ENCODE measurements at places on chromosomes 12 and 14. TPM values are rescaled to one million over a fixed set of nuclear protein-coding genes. Genes with fewer than 3 reads are reported as not detected.

ZNF410 gene
- total RNA-seq = 40.1 TPM

ADCY6 gene
- 40.1 TPM for total RNA-seq

LTBP2 gene
- total RNA-seq = 2.5 TPM

FBXO21 gene
- total RNA-seq = 54.6 TPM

DNA sequence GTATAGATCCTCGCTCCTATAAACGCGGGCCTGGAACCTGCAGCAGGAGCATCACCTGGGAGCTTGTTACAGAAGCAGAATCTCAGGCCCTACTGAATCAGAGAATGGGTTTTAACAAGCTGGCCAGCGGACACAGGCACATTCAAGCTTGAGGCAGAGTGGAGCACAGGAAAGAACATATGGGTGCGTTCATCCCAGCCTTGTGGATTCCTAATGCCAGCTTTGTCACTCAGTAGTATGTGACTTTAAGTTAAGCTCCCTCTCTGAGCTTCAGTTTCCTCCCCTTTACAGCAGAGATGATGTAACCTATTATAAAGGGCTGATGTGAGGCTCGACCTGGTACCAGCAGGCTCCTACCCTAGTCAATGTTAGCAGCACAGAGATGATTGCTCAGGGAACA, 204.9 kb downstream of the ZFP36L1 start:
- no peak overlapping the region for H3K27ac ChIP-seq
- no peaks in the 10 kb centered on the region for H3K36me3 ChIP-seq
- H3K27me3 ChIP-seq = no peaks in the 10 kb centered on the region

GRCh38 chr12:124109760-124110159, 136.7 kb downstream of the ZNF664 start:
- no peaks in the 10 kb centered on the region for H3K4me1 ChIP-seq
- H3K27me3 ChIP-seq = no peaks in the 10 kb centered on the region
- no peak overlapping the region for H3K4me3 ChIP-seq
- peak; percentile 85 for DNase-seq
- no peak overlapping the region for H3K27ac ChIP-seq
- H3K36me3 ChIP-seq = no peaks in the 10 kb centered on the region

- no peak for DNase-seq
- H3K27me3 ChIP-seq = no peaks in the 10 kb centered on the region
- no peaks in the 10 kb centered on the region for H3K36me3 ChIP-seq
- H3K27ac ChIP-seq = no peak overlapping the region
- no peak overlapping the region for H3K4me3 ChIP-seq
- H3K4me1 ChIP-seq = no peaks in the 10 kb centered on the region
These were observed 23.9 kb upstream of the IGF1 start for GRCh38 chr12:102504280-102504679.

GRCh38 chr12:121187501-121187900, 22.4 kb upstream of the P2RX4 start:
- H3K4me3 ChIP-seq = no peak overlapping the region
- H3K27me3 ChIP-seq = no peaks in the 10 kb centered on the region
- no peaks in the 10 kb centered on the region for H3K4me1 ChIP-seq
- no peaks in the 10 kb centered on the region for H3K36me3 ChIP-seq

GRCh38 chr12:64903479-64904152, 79.2 kb downstream of the TBC1D30 start:
- H3K4me1 ChIP-seq = no peaks in the 10 kb centered on the region
- no peaks in the 10 kb centered on the region for H3K36me3 ChIP-seq
- no peak overlapping the region for H3K27ac ChIP-seq
- no peaks in the 10 kb centered on the region for H3K27me3 ChIP-seq
- H3K4me3 ChIP-seq = no peak overlapping the region

GRCh38 chr12:38892087-38892786, 13.2 kb downstream of the CPNE8 start:
- H3K4me3 ChIP-seq = no peak overlapping the region
- H3K4me1 ChIP-seq = no peaks in the 10 kb centered on the region
- no peak for DNase-seq
- no peaks in the 10 kb centered on the region for H3K27me3 ChIP-seq

GRCh38 chr12:96422192-96422591, 22.0 kb upstream of the CDK17 start:
- H3K27me3 ChIP-seq = no peaks in the 10 kb centered on the region
- no peak overlapping the region for H3K27ac ChIP-seq
- DNase-seq = no peak

- H3K4me1 ChIP-seq = no peaks in the 10 kb centered on the region
- no peak for DNase-seq
- H3K27me3 ChIP-seq = no peaks in the 10 kb centered on the region
These were observed 170.6 kb downstream of the SLC2A13 start for GRCh38 chr12:39935275-39935674.

DNA sequence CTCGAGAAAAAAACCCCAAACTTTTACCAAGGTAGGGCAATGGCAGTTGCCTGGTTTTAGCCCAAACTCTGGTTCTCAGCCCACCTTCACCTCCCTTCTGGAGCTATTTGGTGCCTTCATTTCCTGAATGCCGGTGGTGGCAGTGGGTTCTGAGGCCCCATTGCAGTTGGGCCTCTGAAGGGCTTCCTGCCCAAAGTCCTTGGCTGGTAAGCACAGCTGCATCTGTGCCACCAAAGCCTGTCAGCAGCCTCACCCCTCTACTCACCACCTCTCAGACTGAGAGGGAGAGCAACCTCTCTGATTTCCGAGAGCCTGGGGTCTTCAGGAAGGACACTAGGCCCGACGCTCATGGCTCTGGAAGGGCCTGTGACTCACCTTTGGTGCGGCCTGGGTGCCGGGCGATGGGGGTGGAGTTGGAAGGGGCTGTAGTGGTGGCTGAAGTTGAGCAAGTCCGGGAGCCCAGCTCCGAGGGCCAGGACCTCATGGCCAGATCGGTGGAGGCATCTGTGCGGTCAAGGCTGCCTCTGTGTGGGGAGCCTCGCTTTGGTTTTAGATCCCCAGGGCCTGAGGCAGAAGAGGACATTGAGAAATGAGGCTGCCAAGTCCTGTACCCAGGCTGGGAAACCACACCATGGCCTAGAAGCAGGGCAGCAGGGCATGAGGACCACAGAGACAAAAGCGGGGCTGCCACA, 38.6 kb upstream of the GPR68 start:
- no peaks in the 10 kb centered on the region for H3K27me3 ChIP-seq
- peaks cover 54% of the 10 kb centered on the region for H3K36me3 ChIP-seq
- DNase-seq = no peak
- H3K4me1 ChIP-seq = no peaks in the 10 kb centered on the region
- no peak overlapping the region for H3K4me3 ChIP-seq
- no peak overlapping the region for H3K27ac ChIP-seq

DNA sequence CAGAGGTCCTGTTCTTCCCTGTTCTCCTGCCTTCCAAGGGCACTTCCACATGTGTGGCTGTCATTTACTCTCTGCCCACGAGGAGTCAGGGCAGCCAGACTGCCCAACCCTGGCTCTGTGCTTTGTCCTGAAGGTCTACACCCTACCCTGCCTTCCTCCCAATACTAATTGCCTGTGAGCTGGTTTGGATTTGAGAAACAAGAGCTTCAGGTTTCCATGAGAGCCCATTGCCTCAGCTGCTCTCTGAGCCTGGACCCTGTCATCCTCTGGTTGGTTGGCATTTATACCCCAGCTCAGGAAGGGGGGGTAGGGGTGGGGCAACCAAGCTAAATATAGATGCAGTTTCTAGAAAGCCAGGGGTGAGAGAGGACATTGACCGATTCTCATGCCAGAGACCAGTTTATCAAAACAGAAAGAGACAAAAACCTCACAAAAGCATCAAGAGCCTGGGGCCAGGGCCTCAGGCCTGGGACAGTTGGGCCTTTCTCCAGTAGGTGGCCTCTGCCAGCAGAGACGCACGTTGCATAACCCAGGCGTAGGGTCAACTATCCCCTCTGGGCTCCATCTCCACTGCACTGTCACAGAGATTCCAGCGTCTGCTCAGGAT, 34.5 kb downstream of the VDR start:
- DNase-seq = peak; percentile 91
- H3K36me3 ChIP-seq = no peaks in the 10 kb centered on the region
- H3K27ac ChIP-seq = no peak overlapping the region
- no peaks in the 10 kb centered on the region for H3K4me1 ChIP-seq
- H3K27me3 ChIP-seq = peaks cover 8% of the 10 kb centered on the region

DNA sequence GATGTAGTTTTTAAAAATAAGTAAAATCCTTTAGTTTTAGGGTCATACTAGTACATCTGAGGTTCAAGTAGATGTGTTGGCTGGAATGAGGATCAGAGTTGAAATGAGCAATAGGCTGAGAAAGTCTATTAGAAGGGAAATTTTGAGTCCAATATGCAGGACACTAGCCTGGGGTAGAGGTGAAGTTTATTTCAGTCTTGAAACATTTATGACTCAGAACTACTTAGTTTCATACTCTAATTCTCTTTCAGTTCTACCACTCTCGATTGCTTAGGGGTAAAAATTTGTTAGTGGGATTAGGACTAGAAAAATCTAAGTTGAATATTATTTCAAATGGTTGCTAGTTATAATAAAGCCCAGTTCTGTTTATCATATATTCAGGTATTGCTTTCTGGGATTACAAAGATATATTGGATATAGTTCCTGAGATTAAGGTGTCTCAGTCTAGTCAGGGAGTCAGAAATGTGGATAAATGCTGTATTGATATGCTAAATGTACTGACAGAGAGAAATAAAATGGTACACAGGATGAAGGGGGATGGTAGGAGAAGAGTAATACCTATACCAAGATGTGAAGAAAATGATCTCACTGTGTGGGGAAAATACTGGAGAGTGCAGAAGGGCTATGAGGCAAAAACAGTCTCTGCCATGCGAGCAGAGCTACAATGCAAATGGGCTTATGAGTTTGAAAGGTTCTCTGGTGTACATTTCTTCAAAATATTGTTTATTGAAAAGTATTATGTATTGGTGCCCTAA, 395.8 kb upstream of the FBXO33 start:
- H3K4me3 ChIP-seq = no peak overlapping the region
- no peak for DNase-seq
- no peaks in the 10 kb centered on the region for H3K4me1 ChIP-seq
- H3K27me3 ChIP-seq = no peaks in the 10 kb centered on the region

DNA sequence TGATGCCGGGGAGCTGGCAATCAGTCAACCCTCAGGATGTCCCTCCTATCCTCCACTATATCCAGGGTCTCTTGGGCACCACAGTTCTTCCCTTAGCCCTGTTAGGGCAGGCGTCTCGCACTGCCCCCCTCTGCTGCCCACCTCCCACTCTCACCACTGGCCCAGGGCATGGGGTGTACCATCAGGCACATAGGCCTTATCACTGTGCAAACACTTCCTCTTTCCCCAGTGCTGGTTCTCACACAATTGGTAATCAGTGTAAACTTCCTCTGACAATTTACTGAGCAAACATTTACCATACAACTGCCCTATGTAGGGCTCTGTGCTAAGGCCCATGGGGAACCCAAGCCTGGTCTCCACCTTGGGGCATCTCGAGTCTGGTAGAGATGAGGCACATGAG, 20.1 kb upstream of the TMED10 start:
- DNase-seq = peak; percentile 69
- H3K27ac ChIP-seq = no peak overlapping the region
- no peak overlapping the region for H3K4me3 ChIP-seq
- H3K4me1 ChIP-seq = peaks cover 4% of the 10 kb centered on the region
- H3K36me3 ChIP-seq = no peaks in the 10 kb centered on the region
- peaks cover 13% of the 10 kb centered on the region for H3K27me3 ChIP-seq

DNA sequence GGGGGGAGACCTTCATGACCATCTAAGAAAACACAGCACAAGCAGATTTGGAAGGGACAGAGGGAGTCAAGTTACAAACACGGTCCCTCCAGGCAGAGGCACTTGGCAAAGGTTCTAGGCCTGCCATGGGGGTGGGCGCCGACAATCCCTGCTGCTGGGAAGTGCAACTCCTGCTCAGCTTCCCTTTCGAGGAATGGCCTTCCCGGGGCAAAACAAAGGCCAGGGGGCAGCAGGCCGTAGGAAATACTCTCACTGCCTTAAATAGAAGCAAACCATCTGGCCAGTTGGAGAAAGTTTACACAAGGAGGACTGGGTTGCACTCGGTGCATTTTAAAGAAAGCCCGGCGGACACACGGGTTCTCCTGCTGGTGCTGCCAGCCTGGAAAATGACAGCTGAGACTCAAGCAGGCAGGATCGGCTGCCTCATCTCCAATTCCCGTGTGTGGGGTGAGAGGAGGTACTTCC, 65.8 kb downstream of the ITPK1 start:
- no peak for DNase-seq
- no peak overlapping the region for H3K4me3 ChIP-seq
- H3K4me1 ChIP-seq = peaks cover 17% of the 10 kb centered on the region
- H3K27me3 ChIP-seq = no peaks in the 10 kb centered on the region
- peak overlapping the region; percentile 24 for H3K27ac ChIP-seq

- no peaks in the 10 kb centered on the region for H3K36me3 ChIP-seq
- H3K4me3 ChIP-seq = no peak overlapping the region
- peak overlapping the region; percentile 10 for H3K27ac ChIP-seq
- no peak for DNase-seq
These were observed 284.7 kb upstream of the PWP1 start for GRCh38 chr12:107400686-107401447.

DNA sequence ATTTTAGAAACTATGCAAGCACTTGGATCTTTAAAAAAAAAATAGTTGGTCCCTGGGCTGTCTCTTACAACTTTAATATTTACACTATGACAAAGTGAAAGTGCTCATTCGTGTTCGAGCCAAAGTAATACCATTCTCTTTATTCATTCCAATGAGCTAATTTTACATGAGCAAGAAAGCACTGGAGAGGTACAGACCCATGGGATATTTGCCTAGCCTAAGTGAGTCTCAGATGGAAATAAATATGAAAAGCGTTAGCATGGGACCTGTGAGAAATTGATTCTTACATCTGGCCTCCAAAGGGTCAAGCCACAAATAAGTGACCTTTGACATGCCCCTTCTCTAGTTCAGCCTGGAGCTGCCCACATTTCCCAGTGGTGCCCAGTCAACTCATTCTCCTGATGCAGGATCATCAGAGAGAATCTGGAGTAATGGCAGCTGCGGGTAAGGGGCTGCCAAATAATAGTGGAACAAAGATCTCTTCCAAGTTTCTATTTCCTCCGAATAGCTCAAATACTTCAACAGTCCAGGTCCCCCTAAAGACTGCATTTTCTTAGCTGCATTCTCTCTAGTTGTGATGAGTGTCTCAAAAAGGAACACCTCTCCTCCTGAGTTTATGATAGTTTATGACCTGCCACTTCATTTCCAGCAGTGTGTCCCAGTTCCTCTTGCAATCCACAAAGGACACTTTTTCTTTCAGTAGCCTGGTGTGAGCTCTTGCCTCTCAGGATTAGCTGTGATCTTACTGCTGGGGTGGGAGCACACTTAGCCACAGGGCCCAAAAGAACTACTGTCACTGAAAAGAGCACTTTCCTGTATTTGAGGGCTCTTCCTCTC, 208.2 kb downstream of the DAD1 start:
- no peaks in the 10 kb centered on the region for H3K36me3 ChIP-seq
- H3K27me3 ChIP-seq = no peaks in the 10 kb centered on the region
- peak overlapping the region; percentile 55 for H3K4me3 ChIP-seq
- DNase-seq = peak; percentile 58
- H3K4me1 ChIP-seq = peaks cover 45% of the 10 kb centered on the region
- H3K27ac ChIP-seq = no peak overlapping the region

GRCh38 chr12:48336564-48336963, 14.2 kb downstream of the ZNF641 start:
- peak; percentile 83 for DNase-seq
- no peak overlapping the region for H3K4me3 ChIP-seq
- no peak overlapping the region for H3K27ac ChIP-seq
- H3K4me1 ChIP-seq = no peaks in the 10 kb centered on the region
- H3K27me3 ChIP-seq = no peaks in the 10 kb centered on the region
- no peaks in the 10 kb centered on the region for H3K36me3 ChIP-seq

GRCh38 chr12:76348079-76348901, at the start of gene BBS10:
Gene BBS10 (minus strand): TSS chr12:76348415. CDS start chr12:76348358, 57 bp downstream.
- H3K27me3 ChIP-seq = no peaks in the 10 kb centered on the region
- no peaks in the 10 kb centered on the region for H3K36me3 ChIP-seq
- H3K4me3 ChIP-seq = peak within 1 kb of the TSS; percentile 97
- DNase-seq = peak; percentile 99
- H3K27ac ChIP-seq = peak within 1 kb of the TSS; percentile 73

- H3K4me1 ChIP-seq = no peaks in the 10 kb centered on the region
- H3K27me3 ChIP-seq = no peaks in the 10 kb centered on the region
- no peak overlapping the region for H3K4me3 ChIP-seq
- H3K27ac ChIP-seq = no peak overlapping the region
- no peak for DNase-seq
These were observed 32.7 kb downstream of the GARIN6 start for GRCh38 chr12:99680276-99680675.

Data from endodermal cell (in vitro differentiated cells).